ENCODE measurements at places on chromosomes 12 and 14. TPM values are rescaled to one million over a fixed set of nuclear protein-coding genes. Genes with fewer than 3 reads are reported as not detected.

PPP4R4 gene
- 6.6 TPM for total RNA-seq

RBP5 gene
- not detected for total RNA-seq

TSPAN8 gene
- total RNA-seq: 0.65 TPM

ACSS3 gene
- 12.6 TPM for total RNA-seq

TESPA1 gene
- not detected for total RNA-seq

OTOGL gene
- total RNA-seq: 0.11 TPM

TMEM117 gene
- total RNA-seq: 13.7 TPM

WNT5B gene
- total RNA-seq: 42.5 TPM

ASIC1 gene
- total RNA-seq: 3.7 TPM

POLE2 gene
- 13.1 TPM for total RNA-seq

RAD9B gene
- total RNA-seq: 1.4 TPM

SLC25A47 gene
- not detected for total RNA-seq

PPHLN1 gene
- 84.4 TPM for total RNA-seq

BTBD7 gene
- 40.9 TPM for total RNA-seq

WIF1 gene
- not detected for total RNA-seq

AKAP6 gene
- 5.3 TPM for total RNA-seq

ANKRD33 gene
- total RNA-seq: not detected

KLHDC1 gene
- 4.6 TPM for total RNA-seq

Measured in articular chondrocyte of knee joint (primary cell).